ENCODE measurements at places on chromosomes 3 and 15.
A peak's percentile ranks its signal among the peaks of the same experiment; 100 is the strongest.

GRCh38 chr15:62887113-62887570, 155.4 kb upstream of the TPM1 start:
- DNase-seq, result no peak

- DNase-seq, result no peak
Observed at GRCh38 chr3:126607214-126607908, 47.6 kb downstream of the TXNRD3 start.

DNA sequence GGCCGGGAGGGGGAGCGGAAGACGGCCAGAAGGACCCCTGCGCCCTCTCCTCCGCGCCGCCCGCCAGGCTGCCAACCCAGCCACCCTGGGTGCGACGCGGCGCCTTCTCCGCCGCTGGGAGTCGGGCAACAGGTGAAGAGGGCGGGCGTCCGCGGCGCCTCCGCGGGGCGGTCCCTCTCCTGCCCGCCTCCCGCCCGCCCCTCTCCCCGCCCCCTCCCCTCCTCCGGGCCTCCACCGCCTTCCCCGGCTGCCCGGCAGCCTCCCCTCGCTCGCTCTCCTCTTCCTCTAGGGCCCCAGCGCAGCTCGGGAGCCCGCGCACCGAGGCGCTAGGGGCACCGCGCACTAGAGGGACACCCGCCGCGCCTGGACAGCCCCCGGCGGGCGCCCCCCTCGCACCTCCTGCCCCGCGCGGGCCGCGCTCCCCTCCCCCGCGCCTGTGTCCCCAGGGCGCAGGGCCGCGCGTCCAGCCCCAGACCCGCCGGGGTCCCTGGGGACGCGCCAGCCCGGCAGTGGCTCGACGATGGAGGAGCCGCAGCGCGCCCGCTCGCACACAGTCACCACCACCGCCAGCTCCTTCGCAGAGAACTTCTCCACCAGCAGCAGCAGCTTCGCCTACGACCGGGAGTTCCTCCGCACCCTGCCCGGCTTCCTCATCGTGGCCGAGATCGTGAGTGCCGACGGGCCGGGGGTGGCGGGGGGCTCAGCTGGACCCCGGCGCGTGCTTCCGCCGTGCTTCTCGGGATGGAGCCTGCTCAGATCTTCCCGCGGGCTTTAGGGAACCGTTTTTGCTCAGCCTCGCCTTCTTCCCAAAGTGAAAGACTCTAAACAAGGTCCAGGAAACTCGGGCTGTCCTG, at the start of gene CMTM8:
TSS of gene CMTM8 (plus strand) at position 228 of the 854 bp plus-strand sequence. CDS start at position 521, 293 bp downstream.
- peak; percentile 82 for DNase-seq

DNA sequence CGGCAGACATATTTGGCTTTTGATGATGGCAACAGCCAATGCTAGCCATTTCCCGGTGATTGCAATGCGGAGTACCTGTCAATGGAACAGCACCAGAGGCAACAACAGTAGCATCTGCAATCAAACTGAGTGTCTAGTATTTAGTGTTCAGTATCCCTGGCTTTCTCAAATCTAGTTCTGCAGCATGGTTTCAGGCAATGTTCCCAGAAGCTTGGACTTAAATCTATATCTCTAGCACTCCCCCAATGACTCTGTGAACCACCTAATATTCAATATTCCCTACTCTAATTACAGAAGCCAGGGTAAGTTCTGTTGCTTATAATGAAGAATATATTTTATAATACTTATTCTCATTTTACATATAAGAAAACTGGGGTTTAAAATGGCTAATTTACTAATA, 48.2 kb downstream of the TBL1XR1 start:
- no peak for DNase-seq

GRCh38 chr15:50248994-50249582, 16.4 kb downstream of the HDC start:
- no peak for DNase-seq

GRCh38 chr3:44301746-44302145, 36.8 kb upstream of the TCAIM start:
- DNase-seq, result no peak

- DNase-seq, result no peak
Observed at GRCh38 chr3:171462224-171462623, 2.0 kb upstream of the TNIK start.

DNA sequence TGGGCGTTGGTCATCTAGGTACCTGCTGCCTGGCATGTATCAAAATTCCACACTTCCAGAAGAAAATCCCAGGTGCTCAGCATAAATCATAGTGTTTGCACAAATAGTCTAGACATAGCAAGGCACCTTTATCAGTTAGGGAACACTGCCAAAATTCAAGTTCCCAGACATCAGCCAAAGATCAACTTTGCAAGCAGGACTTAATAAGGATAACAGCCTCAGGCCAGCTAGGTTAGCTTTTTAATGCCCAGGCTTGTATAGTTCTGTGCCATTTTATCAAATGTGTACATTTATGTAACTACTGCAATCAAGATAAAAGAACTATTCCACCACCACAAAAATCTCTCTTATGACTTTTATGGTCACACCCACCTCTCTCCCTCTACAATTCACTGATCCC, 30.7 kb downstream of the DZIP3 start:
- DNase-seq, result no peak

- no peak for DNase-seq
Observed at GRCh38 chr3:66885326-66886000, 112.6 kb upstream of the KBTBD8 start.

DNA sequence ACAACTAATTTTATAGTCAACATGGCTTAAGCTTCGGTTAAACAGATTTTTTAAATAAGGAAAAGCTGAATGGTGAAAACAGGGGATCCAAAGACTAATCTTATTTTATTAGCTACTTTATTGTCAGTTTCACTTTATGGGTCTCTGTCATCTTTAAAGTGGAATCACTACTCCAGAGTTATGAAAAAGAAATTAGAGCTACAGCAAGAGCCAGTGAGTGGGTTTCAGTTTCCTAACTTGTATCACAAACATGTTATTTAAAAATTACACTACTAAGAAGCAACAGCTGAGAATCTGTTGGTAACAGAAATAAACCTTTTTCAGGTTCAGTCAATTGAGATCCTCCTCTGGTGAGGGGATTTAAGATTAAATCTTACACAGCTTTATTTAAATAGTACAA, 10.0 kb downstream of the PHC3 start:
- no peak for DNase-seq

GRCh38 chr15:55827204-55827603, 84.3 kb upstream of the PRTG start:
- peak; percentile 12 for DNase-seq

GRCh38 chr3:48241796-48242455, 1.0 kb downstream of the ZNF589 start:
- DNase-seq, result no peak

DNA sequence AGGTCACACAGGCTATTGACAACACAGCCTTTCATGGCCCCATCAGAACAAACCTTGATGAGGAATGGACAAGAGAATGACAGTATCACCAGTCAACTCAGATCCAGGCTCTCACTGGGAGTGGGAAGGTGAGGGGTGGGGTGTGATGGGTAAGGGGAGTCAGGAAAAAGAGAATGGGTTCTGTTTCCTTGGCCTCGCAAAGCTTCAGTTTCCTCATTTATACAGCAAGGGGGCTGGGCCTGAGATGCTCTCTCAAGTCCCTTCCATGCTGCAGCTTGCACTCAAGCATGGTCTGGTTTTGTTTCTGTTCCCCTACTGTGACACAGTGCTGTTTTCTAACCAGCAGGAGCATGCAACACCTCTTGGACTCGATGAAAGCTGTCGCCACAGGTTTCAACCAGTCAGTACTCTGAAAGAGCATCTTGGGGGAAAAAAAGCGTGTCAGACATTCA, 65.7 kb upstream of the IL12A start:
- no peak for DNase-seq

DNA sequence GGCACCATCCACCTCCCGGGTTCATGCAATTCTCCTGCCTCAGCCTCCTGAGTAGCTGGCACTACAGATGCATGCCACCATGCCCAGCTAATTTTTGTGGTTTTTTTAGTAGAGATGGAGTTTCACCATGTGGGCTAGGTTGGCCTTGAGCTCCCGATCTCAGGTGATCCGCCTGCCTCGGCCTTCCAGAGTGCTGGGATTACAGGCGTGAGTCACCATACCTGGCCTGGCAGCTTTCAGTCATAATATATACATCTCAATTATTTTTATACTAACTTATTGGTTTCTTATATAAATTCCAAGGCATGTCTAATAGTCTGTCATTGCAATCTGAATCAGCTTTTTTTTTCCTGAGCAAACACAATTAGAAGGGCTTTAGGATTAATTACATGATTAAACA, 74.0 kb upstream of the CCNL1 start:
- DNase-seq, result no peak

Data from HEK293T (cell line).